Spinal cord (tissue), 10 donors: ENCODE measurements at places on chromosomes 6 and 20. TPM values are rescaled to one million over a fixed set of nuclear protein-coding genes. Genes with fewer than 3 reads are reported as not detected.
A peak's percentile ranks its signal among the peaks of the same experiment; 100 is the strongest.

GRCh38 chr6:142387997-142388815 lies 86.4 kb downstream of the ADGRG6 start:
- H3K4me1 ChIP-seq = no peaks in the 10 kb centered on the region
- peak; percentile 36 for DNase-seq
- H3K27ac ChIP-seq = no peak overlapping the region
- H3K4me3 ChIP-seq = no peak overlapping the region

Gene RBBP9
- 31.5 TPM for total RNA-seq

DNA sequence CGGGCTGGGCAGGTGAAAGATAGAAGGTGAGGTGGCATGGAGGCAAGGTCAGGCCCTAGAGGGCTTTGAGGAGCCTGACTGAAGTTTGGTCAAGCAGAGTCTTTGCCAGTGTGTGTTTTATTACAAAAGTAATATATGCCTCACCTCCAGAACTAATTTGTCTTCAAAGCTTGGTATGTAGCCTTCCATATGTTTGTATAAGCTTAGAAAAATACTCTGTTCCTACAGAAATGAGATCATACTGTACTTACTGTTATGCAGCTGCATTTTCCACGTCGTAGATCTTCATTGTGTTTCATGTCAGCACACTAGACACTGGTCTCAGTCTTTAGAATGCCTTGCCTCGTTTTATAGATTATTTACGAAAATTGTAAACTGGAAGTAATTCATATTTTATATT lies 61.8 kb downstream of the ANKS1A start:
- DNase-seq = no peak
- H3K27me3 ChIP-seq = no peaks in the 10 kb centered on the region
- no peak overlapping the region for H3K4me3 ChIP-seq
- H3K4me1 ChIP-seq = no peaks in the 10 kb centered on the region
- no peak overlapping the region for H3K27ac ChIP-seq

DNA sequence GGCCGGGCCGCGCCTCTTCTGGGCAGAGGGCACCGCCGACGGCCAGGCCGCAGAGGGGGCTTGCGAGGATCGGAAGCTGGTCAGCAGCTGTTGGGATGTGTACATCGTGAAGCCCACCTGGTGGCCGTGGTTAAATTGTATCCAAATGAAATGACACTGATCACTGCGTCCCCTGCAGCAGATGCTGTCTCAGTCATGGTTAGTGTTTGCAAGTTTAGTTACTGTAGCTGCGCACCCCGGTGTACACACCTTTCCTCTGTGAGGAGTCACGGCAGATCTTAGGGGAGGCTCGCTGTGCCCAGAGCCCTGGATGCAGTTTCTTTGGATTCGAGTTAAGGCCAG lies 653 bp downstream of the NAA20 start:
- H3K4me3 ChIP-seq = peak overlapping the region; percentile 48
- DNase-seq = no peak
- H3K4me1 ChIP-seq = peaks cover 22% of the 10 kb centered on the region
- H3K36me3 ChIP-seq = peaks cover 13% of the 10 kb centered on the region
